ENCODE measurements at places on chromosomes 7 and 10.

DNA sequence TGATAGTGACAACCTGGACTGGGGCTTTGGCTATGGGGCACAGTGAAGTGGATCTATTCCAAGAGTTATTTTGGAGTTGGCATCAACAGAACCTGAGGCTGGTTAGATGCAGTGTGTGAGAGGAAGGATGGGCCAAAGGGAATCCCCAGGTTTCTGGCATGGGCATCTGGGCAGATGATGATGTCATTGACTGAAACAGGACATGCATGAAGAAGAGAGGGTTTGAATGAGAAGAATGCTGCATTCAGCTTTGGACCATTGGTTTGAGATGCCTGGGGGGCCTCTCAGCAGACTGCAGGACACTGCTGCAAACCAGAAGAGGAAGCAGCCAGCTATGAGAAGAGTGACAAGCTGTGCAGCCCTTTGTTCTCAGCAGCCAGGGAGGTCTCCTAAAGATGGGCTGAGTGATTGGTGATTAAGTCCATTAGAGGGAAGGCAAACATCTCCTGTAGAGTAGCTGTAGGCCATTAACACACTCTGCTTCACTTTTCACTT, 23.1 kb upstream of the PIK3CG start:
- DNase-seq = no peak

DNA sequence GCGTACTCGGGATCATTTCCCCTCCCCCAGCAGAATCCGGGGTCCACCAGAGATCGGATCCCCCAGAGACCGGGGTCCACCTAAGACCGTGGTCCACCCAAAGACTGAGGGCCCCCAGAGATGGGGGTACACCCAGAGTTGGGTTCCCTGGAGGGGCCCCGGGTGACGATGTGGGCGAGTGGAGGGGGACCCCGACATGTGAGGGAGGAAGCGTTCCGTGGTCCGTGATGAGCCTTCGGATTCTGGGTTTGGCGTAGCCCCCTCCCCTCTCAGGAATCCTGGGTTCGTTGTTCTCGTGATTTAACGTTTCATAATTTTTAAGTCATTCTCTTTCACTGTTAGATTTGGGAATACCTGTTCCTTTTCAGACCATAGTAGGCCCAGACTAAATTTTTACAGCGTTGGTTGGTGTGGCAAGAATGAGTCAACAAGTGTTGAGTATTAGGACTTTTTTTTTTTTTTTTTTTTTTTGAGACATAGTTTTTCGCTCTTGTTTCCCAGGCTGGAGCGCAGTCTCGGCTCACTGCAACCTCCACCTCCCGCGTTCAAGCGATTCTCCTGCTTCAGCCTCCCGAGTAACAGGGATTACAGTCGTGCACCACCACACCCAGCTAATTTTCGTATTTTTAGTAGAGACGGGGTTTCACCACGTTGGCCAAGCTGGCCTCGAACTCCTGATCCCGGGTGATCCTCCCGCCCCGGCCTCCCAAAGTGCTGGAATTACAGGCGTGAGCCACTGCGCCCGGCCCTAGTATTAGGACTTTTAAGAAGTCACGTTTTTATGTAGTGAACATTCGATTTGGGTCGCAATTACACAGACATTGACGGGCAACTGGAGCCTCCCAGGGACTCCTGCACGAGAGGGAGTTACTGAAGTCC, 672 bp downstream of the GTPBP4 start:
- peak; percentile 53 for DNase-seq

DNA sequence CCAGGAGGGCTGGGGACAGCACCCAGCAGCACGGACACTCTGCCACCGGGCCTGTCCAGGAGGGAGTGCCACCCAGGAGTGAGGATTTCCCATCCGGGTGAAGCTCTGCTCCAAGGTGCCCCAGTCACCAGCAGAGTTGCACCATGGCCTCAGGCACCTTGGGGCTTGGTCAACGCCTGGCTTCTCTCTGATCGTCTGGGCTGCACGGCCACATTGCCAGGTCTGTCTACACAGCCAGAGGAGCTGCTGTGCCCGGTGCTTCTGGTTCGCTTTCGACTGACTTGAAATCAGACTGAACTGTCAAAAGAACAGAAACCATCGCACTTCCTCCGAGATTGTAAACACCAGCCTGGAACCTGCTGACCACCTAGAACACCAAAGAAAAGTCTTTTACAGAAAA, 12.0 kb downstream of the SHH start:
- no peak for DNase-seq

- DNase-seq = no peak
These were observed 6.3 kb upstream of the UNCX start for GRCh38 chr7:1226186-1226901.

DNA sequence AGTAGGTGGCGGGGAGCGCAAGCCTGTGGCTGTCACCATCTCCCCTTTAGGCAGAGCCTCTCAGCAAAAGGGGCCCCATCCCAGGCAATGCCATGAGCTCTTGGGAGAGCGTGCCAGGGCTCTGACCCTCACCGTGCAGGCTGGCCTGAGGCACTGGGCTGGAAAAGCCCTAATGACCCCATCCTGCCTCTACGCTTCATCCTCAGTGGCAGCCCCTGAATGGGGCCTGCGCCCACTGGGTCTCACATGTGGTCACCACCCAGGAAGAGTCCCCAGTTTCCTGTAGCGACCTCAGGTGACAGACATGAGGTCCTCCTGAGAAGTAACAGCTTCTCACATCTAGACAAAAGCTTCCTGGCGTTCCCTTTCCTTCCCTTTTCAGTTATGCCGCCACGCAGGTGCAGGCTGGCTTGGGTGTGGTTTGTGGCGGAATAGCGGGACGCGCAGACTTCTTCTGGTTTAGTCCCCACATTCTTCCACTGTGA, 59.2 kb downstream of the CLEC2L start:
- no peak for DNase-seq

DNA sequence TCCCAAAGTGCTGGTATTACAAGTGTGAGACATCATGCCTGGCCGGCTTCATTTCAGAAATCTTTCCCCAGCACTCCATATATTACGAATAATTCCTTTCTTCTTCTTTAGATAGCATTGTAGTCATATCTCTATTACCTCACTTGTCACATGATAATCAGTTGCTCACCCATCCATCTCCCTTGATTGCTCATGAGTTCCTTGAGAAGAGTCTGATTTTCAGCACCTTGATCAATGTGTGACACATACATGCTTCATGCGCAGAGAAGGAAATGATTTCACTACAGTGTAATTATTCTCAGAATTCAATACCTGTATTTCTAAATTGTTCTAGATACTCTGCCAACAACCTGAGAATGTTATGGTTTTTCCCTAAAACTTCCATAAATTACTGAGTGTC, 26.7 kb upstream of the GGCT start:
- peak; percentile 57 for DNase-seq

DNA sequence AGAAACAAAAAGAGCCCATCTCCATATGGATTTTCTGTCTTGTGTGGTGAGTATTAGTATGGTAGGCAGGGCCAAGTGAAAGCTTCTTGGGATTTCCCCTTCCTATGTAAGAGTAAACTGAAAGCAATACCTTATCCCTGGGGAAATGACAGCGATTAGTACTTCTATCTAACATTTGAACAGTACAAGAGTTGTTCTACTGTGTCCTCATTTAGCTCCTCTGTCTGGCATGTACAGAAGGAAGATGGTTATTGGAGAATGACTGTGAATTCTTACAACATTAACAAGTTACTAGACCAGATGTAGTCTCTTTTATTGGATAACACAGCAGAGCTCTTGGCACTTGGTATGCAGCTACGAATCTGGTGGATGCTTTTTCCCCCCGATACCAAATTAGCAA, 17.9 kb upstream of the TRIL start:
- DNase-seq = no peak

GRCh38 chr7:154484943-154485342, 432.7 kb downstream of the DPP6 start:
- DNase-seq = no peak

GRCh38 chr7:90430614-90431460, 27.6 kb downstream of the CLDN12 start:
- DNase-seq = no peak

GRCh38 chr7:132485136-132485535, 91.1 kb downstream of the PLXNA4 start:
- no peak for DNase-seq

DNA sequence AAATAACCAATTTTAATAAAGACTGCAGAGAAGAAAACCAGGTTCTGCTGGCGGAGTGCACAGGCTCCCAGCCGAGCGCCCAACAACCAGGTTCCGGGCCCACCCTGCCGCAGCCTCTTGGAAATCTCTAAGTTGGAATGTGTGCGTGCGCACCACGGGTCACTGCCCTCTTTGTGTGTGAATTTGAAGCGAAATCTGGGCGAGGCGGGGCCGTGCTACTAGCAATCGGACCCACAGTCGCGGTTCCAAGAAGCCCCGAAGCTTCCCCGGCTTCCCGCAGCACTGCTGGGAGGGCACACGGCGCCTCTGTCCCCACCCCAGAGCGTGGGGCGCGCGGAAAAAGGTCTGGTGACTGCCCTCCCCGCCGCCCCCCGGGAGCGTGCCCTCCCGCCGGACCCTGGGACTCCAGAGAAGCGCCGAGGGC, 666 bp upstream of the MAP3K8 start:
- DNase-seq = peak; percentile 72

- no peak for DNase-seq
These were observed 32.8 kb downstream of the CFAP46 start for GRCh38 chr10:132909491-132910071.
